ENCODE measurements at places on chromosomes 3 and 15. TPM values are rescaled to one million over a fixed set of nuclear protein-coding genes. Genes with fewer than 3 reads are reported as not detected.

- H3K4me1 ChIP-seq = no peaks in the 10 kb centered on the region
- no peaks in the 10 kb centered on the region for H3K36me3 ChIP-seq
- peaks cover 29% of the 10 kb centered on the region for H3K27me3 ChIP-seq
- DNase-seq = no peak
Measured at GRCh38 chr15:80549191-80549590, 145.0 kb downstream of the ARNT2 start.

- no peaks in the 10 kb centered on the region for H3K27me3 ChIP-seq
- H3K4me1 ChIP-seq = peaks cover 10% of the 10 kb centered on the region
- peak; percentile 21 for DNase-seq
Measured at GRCh38 chr3:194879991-194880939, 194.6 kb downstream of the FAM43A start.

DNA sequence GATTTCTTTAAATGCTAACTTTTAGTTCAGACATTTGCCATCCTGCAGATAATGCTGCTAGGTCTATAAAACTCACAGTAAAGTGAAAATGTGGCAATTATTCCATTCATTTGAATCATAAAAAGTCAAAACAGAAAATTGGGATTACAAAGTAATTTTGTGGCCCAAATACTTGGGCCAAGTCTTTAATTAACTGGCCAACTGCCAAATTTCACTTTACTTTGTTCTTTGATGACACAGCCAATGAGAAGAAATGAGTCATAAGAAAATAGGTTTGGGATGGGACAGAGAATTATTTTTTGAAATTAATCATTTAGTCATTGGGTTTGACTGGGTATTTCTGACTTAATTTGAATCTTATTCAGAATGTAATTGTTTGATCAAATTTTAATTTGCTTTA is 89.8 kb upstream of the SLC2A2 start:
- no peak overlapping the region for H3K4me3 ChIP-seq
- H3K27ac ChIP-seq = no peak overlapping the region
- no peaks in the 10 kb centered on the region for H3K27me3 ChIP-seq
- H3K4me1 ChIP-seq = peaks cover 2% of the 10 kb centered on the region
- H3K36me3 ChIP-seq = peaks cover 35% of the 10 kb centered on the region
- no peak for DNase-seq

GRCh38 chr15:60523056-60523455 is 44.1 kb upstream of the ICE2 start:
- no peaks in the 10 kb centered on the region for H3K27me3 ChIP-seq
- peaks cover 24% of the 10 kb centered on the region for H3K36me3 ChIP-seq
- no peak overlapping the region for H3K4me3 ChIP-seq
- no peak for DNase-seq
- H3K4me1 ChIP-seq = peaks cover 65% of the 10 kb centered on the region

DNA sequence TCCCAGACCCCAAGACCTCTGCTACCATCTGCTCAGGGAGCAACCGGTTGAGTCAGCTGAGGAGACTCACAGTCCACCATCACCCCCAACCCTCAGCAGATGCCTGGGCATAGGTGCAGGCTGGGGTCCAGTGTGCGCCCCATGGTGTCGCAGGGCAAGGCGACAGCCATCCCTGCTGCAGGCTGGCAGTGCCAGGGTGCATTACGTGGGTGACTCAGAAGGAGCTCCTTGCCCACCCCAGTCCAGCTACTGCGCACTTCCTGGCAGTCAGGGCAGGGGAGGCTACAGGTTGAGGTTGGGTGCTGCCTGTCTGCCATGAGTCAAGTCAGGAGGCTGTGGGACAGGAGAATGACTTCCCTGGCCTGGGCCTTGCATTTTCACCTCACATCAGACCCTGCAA is 33.5 kb downstream of the RASGRF1 start:
- no peak overlapping the region for H3K4me3 ChIP-seq
- no peaks in the 10 kb centered on the region for H3K36me3 ChIP-seq
- no peak for DNase-seq
- H3K27ac ChIP-seq = no peak overlapping the region

DNA sequence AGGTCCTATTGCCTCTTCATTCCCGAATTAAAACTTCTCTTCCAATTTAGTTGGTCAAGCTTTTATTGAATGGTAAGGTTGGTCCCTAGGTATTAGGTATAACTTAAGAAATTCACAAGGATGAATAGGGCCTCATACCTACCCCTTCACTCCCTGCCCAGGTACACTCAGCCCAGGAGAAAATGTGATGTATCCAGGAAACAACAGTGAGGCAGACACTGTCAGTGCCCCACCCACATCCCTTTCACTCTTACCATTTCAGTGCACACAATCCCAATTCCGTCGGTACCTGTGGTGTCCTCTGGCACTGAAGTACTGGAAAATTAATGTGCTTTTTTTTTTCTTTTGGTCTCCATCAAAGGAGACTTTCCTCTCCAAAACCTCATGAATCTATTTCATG is 10.5 kb upstream of the C3orf49 start:
- no peak overlapping the region for H3K4me3 ChIP-seq
- no peak for DNase-seq
- H3K36me3 ChIP-seq = no peaks in the 10 kb centered on the region
- H3K27ac ChIP-seq = no peak overlapping the region
- no peaks in the 10 kb centered on the region for H3K27me3 ChIP-seq

The HTD2 gene
- 8.4 TPM for total RNA-seq

DNA sequence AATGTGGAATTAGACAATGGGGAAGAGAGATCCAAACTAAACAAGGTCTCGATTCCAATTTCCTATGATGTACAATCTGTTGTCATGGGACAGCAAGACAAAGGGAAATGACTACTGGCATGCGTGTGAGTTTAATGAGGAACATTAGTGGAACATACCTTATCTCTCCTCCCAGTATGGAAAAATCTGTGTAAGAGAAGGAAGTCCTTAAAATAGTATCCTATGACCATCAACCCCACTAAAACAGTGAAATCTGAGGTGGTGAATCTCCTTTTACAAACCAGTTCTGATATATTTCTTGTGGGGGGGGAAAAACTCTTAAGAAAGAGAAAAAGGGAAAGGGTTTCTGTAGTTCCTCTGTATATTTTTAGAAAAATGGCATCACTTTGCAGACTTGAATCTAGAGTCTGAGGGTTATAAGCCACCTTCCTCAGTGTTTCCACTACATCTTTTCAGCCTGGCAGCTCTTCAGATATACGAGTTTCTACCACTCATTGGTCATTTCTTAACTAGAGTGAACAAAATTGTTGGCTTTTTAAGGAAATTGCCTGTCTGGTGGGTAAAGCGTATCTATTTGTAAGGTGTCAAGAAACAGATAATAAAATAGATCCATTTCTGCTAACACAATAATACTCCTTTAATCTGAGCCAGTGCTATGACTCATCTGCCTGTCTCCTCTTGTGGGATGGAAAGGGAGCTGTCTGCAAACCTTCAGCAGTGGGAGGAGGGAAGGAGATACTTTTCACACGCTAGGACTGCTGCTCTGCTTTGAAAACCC is 3.0 kb upstream of the TNFAIP8L3 start:
- peaks cover 12% of the 10 kb centered on the region for H3K4me1 ChIP-seq
- H3K36me3 ChIP-seq = no peaks in the 10 kb centered on the region
- H3K27me3 ChIP-seq = peaks cover 55% of the 10 kb centered on the region
- H3K27ac ChIP-seq = no peak overlapping the region
- no peak overlapping the region for H3K4me3 ChIP-seq

The CCDC9B gene
- 1.4 TPM for total RNA-seq

The PAQR5 gene
- total RNA-seq = 0.14 TPM

DNA sequence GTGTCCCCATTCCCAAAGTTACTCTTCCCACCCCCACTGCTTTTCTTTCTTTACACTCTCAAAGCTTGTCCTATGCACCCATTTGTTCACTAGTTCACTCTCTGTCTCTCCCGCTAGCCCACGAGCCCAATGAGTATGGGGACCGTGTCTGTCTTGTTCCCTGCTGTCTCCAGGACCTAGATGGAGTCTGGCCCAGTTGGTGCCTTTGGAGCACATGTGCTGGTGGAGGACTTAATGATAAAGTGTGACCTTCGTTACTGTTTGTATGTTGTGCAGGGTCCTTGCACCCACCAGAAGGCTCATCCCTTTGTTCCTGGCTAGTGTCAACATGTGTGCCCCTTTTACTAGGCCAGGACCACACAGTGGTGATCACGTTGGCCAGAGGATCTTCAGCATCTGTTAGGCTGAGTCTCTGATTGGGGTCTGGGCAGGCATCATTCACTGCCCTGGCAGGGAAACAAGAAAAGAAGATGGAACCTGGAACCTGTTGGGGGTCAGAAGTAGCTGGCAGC is 7.4 kb downstream of the CISH start:
- H3K27ac ChIP-seq = peak overlapping the region; percentile 100
- H3K27me3 ChIP-seq = no peaks in the 10 kb centered on the region
- peaks cover 65% of the 10 kb centered on the region for H3K4me1 ChIP-seq
- peaks cover 82% of the 10 kb centered on the region for H3K36me3 ChIP-seq

The BFSP2 gene
- total RNA-seq = 0.51 TPM

The PIF1 gene
- 50.0 TPM for total RNA-seq

The EIF4A2 gene
- total RNA-seq = 450 TPM

- H3K36me3 ChIP-seq = no peaks in the 10 kb centered on the region
- H3K4me1 ChIP-seq = peaks cover 2% of the 10 kb centered on the region
- H3K4me3 ChIP-seq = no peak overlapping the region
Measured at GRCh38 chr3:50689558-50689957, 14.8 kb downstream of the DOCK3 start.

DNA sequence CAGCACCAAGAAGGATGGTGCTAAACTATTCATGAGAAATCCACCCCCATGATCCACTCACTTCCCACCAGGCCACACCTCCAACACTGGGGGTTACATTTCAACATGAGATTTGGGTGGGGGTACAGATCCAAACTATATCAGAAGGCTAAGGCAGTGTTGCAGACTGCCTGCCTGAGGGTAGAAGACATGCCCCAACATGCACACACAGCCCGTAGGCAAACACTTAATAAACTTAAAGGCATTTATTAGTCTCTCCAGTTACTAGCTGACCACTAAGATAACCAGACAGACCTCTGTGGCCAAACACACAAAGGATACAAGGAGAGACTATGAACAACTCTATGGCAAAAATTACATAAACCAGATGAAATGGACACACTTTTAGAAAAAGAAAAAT is 10.2 kb downstream of the FAM162A start:
- H3K27me3 ChIP-seq = no peaks in the 10 kb centered on the region
- H3K4me1 ChIP-seq = peaks cover 46% of the 10 kb centered on the region
- H3K27ac ChIP-seq = peak overlapping the region; percentile 20
- peaks cover 27% of the 10 kb centered on the region for H3K36me3 ChIP-seq
- no peak overlapping the region for H3K4me3 ChIP-seq

GRCh38 chr3:9704347-9705322 is 1.0 kb downstream of the CPNE9 start:
- peaks cover 8% of the 10 kb centered on the region for H3K4me1 ChIP-seq
- no peak overlapping the region for H3K27ac ChIP-seq
- peaks cover 27% of the 10 kb centered on the region for H3K27me3 ChIP-seq
- H3K4me3 ChIP-seq = no peak overlapping the region

GRCh38 chr3:179174316-179174715 is 26.2 kb downstream of the PIK3CA start:
- H3K4me1 ChIP-seq = peaks cover 34% of the 10 kb centered on the region
- H3K36me3 ChIP-seq = peaks cover 2% of the 10 kb centered on the region
- DNase-seq = no peak
- H3K27ac ChIP-seq = no peak overlapping the region
- no peaks in the 10 kb centered on the region for H3K27me3 ChIP-seq

The SLC28A1 gene
- total RNA-seq = not detected

The GPR149 gene
- not detected for total RNA-seq

- no peak overlapping the region for H3K27ac ChIP-seq
- no peak for DNase-seq
- H3K36me3 ChIP-seq = no peaks in the 10 kb centered on the region
- no peak overlapping the region for H3K4me3 ChIP-seq
Measured at GRCh38 chr3:69504232-69504631, 118.3 kb upstream of the FRMD4B start.

- no peak for DNase-seq
- no peak overlapping the region for H3K4me3 ChIP-seq
- no peaks in the 10 kb centered on the region for H3K36me3 ChIP-seq
- H3K4me1 ChIP-seq = no peaks in the 10 kb centered on the region
Measured at GRCh38 chr3:150942221-150942620, 30.3 kb downstream of the CLRN1 start.

- no peaks in the 10 kb centered on the region for H3K27me3 ChIP-seq
- H3K4me3 ChIP-seq = no peak overlapping the region
- H3K27ac ChIP-seq = no peak overlapping the region
- no peaks in the 10 kb centered on the region for H3K4me1 ChIP-seq
Measured at GRCh38 chr3:38276081-38276916, 5.8 kb upstream of the SLC22A14 start.

DNA sequence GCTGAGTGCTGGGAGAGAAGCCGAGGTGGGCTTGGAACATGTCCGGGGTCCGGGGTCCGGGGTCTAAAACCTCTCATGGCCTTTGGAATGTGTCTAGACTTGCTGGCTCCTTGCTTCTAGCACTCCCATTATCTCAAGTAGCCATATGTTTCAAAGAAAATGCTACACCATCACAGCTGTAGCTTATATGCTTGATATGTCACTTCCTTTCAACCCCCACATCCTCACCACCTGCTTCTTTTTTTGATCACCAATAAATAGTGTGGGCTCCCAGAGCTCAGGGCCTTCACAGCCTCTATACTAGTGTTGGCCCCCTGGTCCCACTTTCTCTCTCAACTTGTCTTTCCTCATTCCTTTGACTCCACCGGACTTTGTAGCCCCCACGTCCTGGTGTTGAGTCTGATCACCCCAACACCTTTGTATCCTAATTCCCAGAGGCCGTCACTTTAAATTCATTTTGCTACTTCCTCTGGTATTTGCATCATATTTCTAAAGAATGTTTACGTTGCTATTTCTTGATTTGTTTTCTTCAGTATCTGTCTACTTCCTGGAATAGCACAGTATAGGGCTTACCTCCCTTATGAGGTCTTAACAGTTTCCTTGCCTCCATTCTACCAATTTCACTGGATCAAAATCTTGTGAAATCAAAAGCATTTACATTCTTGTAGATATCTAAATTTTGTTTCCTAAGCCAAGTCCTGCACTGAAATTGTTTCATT is 71.9 kb upstream of the CHRNB4 start:
- H3K4me1 ChIP-seq = no peaks in the 10 kb centered on the region
- no peak overlapping the region for H3K27ac ChIP-seq
- no peak overlapping the region for H3K4me3 ChIP-seq
- peaks cover 11% of the 10 kb centered on the region for H3K27me3 ChIP-seq
- no peak for DNase-seq

DNA sequence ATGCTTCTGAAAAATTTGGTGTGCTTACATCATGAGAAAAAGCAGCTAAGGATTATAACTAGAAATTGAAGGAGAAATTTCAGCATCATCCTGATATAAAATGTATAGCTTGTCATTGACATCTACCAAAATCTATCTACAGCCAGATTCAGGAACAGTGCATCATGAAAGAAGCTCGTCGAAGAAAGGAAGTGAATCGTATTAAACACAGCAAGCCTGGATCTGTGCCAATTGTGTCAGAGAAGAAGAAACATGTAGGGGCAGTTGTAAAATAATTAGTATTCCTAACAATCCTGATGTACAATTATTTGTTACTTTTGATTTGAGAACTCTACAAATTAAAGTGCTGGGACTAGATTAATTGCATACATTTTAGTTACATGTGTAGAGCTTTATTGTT is 37.2 kb downstream of the AP4E1 start:
- H3K36me3 ChIP-seq = peaks cover 43% of the 10 kb centered on the region
- no peak overlapping the region for H3K4me3 ChIP-seq
- H3K27me3 ChIP-seq = no peaks in the 10 kb centered on the region
- H3K4me1 ChIP-seq = no peaks in the 10 kb centered on the region
- H3K27ac ChIP-seq = no peak overlapping the region

GRCh38 chr3:134620476-134621115 is 30.2 kb downstream of the KY start:
- H3K4me3 ChIP-seq = no peak overlapping the region
- H3K27me3 ChIP-seq = no peaks in the 10 kb centered on the region
- H3K36me3 ChIP-seq = no peaks in the 10 kb centered on the region

The IMP3 gene
- 105 TPM for total RNA-seq

The SUCLG2 gene
- 65.5 TPM for total RNA-seq

The CLDN1 gene
- total RNA-seq = 0.77 TPM

Data from activated CD8-positive, alpha-beta T cell treated with anti-CD3 and anti-CD28 coated beads for 36 hours (primary cell).